ENCODE measurements at places on chromosomes 2 and 18. TPM values are rescaled to one million over a fixed set of nuclear protein-coding genes. Genes with fewer than 3 reads are reported as not detected.

- no peak for DNase-seq
Observed at GRCh38 chr2:152694161-152694661, 23.1 kb downstream of the PRPF40A start.

GRCh38 chr18:79517341-79517740 lies 121.6 kb downstream of the NFATC1 start:
- no peak for DNase-seq

GRCh38 chr2:20223407-20224163 lies 1.3 kb downstream of the SDC1 start:
- peak; percentile 33 for DNase-seq

DNA sequence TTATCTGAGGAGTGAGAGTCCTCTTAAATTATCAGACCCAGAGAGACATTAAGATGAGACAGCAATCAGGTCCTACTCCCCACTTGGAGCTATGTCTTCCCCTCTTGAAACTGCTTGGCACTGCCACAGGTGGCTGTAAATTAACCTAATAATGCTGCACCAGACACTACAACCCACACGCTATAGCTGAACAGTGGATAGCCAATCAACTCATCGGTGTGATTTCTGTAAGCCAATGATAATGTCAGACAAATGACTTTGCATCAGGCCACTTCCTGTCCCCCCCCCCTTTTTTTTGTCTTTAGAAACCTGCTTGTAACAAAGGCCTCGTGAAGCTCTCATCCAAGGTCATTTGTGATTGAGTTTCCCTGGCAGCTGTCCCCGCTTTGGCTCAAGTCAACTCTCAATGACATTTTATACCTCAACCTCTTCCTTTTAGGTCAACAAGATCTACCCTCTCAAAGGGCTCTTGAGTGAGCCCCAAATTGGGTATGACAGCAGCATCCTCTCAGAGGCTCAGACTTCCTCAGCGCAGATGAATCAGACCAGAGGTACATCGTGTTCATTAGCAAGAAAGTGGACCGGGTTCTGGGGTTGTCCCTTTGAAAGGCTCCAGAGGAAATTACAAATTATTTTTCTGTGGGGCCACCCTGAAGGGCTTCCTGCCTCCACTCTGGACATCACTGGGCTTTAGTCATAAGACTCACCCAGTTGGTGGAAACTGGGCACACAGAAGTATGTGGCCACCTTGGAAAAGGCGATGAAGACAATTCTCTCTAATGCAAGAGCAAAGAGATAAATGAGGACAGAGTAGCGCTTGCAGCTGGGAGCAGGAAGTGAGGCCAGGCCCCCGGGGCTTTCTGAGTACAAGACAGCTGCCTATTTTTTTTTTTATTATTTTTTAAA lies 73.6 kb downstream of the COPS8 start:
- DNase-seq: no peak

DNA sequence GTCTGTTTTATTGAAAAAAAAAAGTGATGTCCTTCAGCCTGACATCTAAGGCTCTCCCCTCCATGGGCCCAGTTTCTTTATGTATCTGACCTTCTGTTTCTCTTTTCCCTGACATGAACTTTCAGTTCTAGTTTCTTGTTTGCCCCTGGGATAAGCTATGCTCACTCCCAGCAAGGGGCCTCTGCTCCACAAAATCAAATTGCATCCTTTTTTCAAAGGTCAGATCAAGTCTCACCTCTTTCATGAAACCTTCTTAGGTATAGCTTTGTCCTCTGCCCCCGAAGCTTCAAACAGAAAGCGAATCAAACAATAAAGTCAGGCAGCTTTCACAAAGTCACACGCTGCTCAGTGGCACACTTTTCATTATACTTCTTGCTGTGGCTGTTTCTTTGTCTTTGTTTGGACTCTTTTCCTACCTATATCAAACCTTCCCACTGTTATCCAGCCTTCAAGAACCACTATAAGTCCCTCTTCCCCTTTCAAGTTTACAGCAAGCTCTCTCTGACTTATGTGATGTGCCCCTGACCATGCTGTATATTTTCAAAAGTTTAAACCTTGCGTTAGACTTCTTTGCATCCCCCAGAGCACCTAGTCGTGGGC lies 23.3 kb downstream of the MAP3K19 start:
- no peak for DNase-seq

Gene SIX3
- total RNA-seq: 0.07 TPM

All from PC-3 (cell line).